EL (cell line): ENCODE measurements at places on chromosomes 3 and 15.
A peak's percentile ranks its signal among the peaks of the same experiment; 100 is the strongest.

- DNase-seq: peak; percentile 93
Observed at GRCh38 chr3:102180280-102180931, 254.4 kb upstream of the ZPLD1 start.

- peak; percentile 50 for DNase-seq
Observed at GRCh38 chr3:143000528-143000927, 842 bp upstream of the U2SURP start.

- DNase-seq: peak; percentile 42
Observed at GRCh38 chr3:32913790-32914446, 37.5 kb upstream of the CCR4 start.

GRCh38 chr15:24948495-24948894, 6.3 kb upstream of the SNRPN start:
- no peak for DNase-seq

DNA sequence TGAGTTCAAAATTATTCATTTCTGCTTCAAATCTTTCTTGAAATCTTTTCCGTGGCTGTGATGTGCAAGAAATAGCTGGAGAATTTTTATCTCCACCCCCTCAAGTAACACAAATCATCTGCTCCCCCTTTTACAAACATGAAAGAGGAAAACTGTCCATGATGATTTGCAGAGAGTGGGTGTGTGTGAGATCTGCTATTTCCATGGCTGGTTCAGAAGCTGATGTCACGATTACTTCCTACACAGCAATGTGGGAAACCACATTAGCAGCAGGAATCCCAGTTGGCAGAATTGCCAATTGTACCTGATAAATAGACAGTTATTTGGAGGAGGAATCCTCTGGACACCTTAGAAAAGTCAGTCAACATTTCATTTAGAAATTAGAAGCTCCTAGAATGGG, 75.2 kb upstream of the GRM7 start:
- DNase-seq: no peak

- peak; percentile 66 for DNase-seq
Observed at GRCh38 chr3:98602078-98602678, 8.8 kb upstream of the CPOX start.

DNA sequence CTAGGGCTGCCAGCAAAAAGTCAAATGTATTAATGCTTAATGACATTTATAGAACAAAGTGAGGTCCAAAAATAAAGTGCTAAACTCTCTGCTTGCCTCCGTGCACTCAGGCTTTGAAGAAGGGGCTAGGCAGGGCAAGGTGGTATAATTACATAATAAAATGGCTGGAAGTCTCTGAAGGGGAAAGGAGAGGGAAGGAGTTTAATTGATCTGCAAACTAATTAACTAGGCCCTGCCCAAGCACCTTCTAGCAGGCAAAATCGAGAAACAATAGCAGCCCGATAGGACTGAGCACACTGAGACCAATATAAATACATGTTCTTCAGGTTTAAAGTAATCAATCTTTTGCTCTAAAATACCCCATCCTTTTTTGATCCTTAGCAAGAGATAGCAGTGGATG, 13.0 kb downstream of the DIS3L start:
- DNase-seq: no peak

- DNase-seq: no peak
Observed at GRCh38 chr3:69144631-69145245, 22.3 kb upstream of the LMOD3 start.

- no peak for DNase-seq
Observed at GRCh38 chr3:71149959-71150954, 433.3 kb downstream of the FOXP1 start.

- DNase-seq: no peak
Observed at GRCh38 chr3:174247687-174248152, 611.4 kb upstream of the NAALADL2 start.

DNA sequence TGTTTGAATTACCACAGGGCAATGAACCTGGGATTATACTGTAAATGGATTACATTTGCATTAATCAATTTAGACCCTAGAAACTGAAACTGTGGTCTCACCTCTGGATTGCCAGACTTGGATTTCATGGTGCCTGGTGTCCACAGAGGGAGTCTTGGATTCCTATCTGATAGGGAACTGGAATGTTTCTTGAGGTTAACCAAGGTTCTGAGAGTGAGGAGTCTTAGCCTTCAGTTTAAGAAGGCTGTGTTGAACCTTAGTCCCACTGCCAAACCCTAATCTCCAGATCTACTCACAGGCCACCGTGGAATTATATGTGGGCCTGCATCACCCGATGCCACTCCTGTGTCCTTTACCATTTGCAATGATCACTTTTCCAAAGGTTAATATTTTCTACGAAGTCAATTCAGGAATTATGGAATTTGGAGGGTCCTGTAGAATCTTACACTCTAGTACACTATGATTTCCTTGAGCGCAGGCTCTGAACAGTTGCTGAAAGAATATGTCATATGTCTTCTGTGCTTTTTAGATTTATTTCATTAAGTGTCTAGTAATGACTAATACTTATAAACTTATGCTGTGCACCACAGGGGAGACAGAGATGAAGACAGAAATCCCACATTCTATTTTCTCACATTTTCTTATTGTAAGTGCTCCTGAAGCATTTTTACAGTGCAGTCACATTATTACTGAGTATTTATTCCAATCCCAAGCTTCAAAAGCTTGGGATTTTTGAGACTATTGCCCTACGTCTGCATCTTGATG, 87.9 kb downstream of the EFL1 start:
- no peak for DNase-seq

GRCh38 chr3:194483850-194484249, 3.0 kb downstream of the ATP13A3 start:
- no peak for DNase-seq

DNA sequence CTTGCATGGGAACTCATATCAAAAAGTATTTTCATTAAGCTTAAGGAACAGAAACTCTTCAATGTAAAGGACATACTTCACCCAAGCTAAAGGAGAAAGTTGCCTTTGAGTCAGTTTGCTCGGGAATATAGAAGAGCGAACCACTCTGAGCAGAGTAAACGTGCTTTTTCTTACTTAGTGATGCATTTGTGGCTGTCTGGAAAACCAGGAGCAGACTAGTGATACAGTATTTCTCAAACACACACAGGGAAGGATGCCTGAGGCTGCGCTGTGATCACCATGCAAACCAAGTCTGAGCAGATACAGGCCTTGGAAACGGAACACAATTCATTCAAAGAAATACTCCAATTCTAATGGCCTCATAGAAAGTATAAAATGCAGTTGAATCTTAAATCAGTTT, 121.0 kb upstream of the CDIN1 start:
- no peak for DNase-seq

DNA sequence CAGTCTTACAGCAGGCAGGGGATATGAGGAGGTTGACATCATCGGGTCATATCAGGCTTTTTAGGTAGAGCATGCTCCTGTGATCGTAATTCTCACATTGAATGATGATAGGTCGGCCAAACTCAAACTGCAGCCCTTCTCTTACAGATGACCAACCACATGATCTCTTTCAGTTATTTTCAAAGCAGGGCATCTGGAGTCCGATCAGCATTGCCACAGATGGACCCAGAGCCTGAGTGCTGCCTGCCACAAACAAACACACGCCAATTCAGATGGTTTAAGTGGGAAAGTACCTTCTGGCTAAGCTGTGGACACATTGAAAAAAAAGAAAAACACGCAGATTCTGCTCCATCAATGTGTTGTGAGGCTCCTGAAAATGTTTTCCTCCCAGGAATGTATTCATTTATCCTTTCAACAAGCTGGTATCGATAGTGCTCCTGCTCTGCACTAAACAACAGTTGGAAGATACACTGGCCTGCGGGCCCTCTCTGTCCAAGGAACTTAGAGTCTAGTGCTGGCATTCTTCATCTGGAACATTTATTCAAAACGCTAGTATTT, 31.2 kb downstream of the ARPP21 start:
- DNase-seq: no peak

DNA sequence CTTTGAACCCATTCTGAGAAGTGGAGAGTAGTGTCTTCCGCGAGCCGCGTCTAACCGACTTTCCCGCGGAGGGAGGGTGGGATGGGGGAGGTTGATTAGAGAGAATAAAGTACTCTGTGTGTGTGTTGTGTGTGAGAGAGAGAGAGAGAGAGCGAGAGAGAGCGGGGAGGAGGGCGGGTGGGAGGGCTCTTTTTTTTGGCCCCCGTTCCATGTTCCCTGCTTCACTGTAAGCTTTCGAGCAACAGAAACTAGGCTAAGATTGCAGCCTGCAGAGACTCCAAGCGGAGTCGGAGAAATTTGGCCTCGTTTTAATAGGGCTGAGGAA, 1.6 kb upstream of the MEIS2 start:
- no peak for DNase-seq

DNA sequence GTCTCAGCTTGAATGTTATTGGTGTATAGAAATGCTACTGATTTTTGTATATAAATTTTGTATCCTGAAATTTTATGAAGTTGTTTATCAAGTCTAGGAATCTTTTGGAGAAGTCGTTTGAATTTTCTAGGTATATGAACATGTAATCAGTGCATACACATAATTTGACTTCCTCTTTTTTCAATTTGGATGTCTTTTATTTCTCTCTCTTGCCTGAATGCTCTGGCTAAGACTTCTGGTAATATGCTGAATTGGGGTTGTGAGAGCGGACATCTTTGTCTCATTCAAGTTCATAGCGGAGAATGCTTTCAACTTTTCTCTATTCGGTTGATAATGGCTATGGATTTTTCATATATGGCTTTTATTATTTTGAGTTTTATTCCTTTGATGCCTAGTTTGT, 100.9 kb upstream of the MCTP2 start:
- no peak for DNase-seq

DNA sequence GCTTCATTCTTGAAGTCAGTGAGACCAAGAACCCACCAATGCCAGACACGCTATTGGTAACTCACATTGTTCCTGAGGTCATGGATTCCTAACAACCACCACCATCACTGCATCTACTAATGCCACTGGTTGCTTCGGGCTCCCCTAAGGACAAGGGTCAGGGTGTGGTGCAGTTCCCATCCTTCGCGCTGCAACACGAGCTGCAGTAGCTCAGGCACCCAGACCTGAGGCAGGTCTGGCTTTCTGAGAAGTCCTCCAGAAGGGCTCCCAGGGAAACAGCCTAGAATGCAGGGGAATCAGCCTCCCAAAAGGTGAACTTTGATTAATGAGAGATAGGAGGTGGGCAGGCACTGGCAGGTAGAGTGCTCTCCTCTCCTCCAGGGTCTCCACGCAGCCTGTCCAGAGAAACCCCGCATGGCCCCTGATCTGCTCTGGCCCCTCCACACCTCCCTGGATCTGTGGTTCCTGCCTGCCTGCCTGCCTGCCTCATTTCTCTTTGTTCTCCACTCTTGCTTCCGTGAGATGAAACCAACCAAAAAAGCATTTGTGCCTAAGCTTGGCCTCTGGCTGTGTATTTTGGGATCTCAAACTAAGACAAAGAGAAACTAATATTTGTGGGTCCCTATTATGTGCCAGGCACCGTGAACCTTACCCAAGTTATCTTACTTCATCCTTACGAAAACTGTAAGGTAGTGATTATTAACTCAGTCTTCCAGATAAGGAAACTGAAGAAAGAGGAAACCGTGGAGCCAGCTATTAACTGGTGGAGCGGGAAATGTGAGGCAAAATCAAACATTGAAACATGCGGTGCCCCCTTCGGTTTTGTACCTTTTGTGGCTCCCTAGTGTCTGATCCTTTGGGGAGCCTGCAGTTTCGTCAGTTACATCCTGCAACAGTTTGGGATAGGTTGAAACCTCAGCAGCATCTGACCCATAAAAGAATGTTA, 43.9 kb upstream of the USP3 start:
- no peak for DNase-seq

- DNase-seq: peak; percentile 57
Observed at GRCh38 chr3:99134986-99135385, 233.5 kb upstream of the DCBLD2 start.

DNA sequence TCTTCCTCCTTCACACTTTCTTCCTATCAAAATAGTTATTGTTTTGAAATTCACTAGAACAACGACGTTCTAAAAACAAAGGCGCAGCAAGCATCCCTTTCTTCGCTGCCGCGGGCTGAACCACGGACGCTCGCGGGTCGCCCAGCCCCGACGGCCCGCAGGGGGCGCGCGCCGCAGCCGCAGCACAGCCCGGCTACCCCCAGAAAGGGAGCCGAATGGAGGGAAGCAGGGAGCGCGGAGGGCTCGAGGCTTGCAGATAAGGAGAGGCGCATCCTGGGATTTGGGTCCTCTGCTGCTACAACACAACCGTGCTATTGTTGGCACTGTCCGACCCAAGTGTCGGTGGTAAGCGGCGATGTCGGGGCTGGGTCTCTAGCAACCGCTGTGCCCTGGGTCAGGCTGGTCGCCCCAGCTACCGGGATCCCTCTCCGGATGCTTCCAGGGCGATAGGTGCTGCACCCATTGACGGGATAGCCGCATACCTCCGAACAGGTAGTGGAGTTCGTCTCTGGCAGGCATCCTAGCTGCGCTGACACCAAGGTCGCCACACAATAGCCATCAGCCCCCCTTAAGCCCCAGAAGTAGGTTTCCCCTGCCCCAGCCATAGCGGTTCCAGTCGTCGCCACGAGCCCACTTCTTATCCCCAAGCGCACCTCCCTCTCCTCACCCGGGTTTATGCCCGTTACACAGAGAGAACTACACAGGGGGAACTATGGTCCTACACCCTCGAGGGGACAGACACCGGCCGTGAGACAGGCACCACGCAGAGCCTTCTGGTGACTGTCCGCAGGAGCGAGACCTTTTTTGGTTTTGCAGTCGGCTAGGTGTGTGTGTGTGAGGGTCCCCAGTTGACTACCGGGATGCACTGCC, 6.0 kb downstream of the ONECUT1 start:
- no peak for DNase-seq

GRCh38 chr15:63370764-63371163, 10.9 kb downstream of the CA12 start:
- DNase-seq: no peak

GRCh38 chr15:70789213-70789612, 25.9 kb upstream of the UACA start:
- DNase-seq: peak; percentile 41

DNA sequence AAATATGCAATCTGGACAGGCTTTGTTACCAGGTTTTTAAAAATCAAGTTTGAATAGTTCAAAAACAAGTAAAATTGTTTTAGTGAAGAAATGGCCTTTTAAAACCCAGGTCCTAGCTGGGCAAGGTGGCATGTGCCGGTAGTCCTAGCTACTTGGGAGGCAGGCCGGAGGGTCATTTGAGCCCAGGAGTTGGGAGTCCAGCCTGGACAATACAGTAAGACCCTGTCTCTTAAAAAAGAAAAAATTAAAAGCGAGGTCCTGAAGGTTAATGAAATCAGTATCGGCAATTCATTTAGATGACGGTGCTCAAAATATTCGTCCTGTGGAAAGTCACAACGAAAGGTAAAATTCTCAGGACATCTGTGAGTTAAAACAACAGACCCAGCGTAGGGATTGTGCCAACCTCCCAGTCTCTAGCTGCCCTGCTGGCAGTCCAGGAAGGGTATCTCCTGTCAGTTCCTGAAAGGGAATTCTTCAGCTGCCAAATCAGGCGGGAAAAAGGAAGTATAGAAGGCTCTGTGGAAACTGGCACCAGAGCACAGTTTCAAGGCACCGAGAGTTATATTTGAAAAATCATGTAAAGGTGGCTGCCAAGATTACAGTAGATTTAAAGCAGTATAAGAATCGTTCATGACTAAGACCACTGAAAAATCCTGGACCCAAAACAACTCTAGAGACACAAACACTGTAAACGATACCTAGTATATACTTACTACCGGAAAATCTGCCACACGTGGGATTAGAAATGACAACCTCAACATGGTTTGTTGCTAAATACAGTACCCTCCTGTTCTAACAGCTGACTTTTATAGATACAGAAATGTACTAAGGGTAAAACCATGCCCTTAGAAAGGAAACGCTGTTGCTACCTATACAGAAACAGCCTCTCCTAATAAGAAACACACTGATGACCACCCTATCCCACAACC, 1.2 kb upstream of the ABHD17C start:
- DNase-seq: no peak
